ENCODE measurements at places on chromosomes 16 and 17.

DNA sequence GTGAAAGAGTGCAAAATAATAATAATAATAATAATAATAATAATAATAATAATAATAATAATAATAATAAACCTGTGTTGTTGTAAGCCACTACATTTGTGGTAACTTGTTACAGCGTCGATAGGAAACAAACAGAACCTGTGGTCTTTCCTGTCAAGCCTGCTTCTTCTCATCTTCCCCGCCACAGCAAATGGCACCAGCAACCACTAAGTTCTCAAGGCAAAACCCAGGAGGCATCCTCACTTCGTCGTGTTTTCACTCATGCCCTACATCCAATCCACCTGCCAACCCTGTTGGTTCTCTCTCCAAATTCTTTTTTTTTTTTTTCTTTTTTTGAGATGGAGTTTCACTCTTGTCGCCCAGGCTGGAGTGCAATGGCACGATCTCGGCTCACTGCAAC is 34.2 kb downstream of the ITGAE start:
- DNase-seq, result no peak

DNA sequence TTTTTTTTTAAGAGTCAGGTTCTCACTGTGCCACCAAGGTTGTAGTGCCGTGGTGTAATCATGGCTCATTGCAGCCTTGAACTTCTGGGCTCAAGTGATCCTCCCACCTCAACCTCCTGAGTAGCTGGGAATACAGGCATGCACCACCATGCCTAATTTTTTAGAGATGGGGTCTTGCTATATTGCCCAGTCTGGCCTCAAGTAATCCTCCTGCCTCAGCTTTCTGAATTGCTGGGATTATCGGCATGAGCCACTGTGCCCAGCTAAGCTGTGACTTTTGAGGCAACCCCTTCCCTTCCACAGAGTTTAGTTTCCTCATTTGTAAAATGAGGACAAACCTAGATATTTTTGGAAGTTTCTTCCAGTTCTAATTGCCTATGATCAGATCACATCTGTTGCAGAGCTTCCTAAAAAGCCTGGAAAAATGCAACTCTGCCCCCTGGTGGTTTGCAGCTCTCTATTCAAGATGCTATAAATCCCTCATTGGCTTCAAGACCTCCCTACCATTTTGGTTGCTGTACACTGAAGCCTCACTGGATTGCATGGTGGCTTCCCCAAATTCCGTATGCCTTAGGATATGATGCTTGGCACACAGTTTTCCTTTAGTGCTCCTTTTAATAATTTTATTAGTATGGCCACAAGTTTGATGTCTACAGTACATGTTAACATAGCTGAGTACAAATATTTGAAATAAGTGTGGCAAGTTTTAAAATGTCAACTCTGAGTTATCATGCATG is 19.3 kb downstream of the GDE1 start:
- no peak for DNase-seq

DNA sequence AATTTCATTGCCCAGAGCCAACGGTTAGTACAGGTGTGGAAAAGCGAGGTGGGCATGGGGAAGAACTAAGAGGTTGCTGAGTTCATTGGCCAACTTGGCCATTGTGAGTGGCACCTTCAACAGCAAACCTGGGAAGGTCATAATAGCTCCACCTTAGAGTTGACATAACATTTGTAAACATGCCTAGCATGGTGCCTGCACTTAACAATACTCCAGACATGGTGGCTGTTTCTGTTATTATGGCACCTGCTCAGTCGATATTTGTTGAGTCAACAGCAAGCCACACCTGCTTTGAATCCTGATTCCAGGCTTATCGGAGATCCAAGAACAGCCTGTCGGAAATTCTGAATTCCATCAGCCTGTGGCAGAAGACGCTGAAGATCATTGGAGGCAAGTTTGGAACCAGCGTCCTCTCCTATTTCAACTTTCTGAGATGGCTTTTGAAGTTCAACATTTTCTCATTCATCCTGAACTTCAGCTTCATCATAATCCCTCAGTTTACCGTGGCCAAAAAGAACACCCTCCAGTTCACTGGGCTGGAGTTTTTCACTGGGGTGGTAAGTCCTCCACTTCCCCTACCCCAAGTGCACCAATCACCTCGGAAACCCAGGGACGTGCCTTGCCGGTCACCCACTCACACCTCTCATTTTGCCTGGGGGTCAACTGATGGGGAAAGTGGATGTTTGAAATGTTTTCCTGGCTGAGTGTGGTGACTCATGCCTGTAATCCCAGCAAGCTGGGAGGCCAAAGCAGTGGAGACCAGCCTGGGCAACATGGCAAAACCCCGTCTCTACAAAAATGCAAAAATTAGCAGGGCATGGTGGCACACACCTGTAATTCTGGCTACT is 46.0 kb downstream of the TMC5 start:
- peak; percentile 85 for DNase-seq

- DNase-seq, result peak; percentile 41
Measured at GRCh38 chr16:22192261-22193062, 13.6 kb upstream of the EEF2K start.

- no peak for DNase-seq
Measured at GRCh38 chr17:50096092-50096491, 941 bp downstream of the PDK2 start.

- no peak for DNase-seq
Measured at GRCh38 chr17:27596096-27596495, 34.9 kb upstream of the LGALS9 start.

- DNase-seq, result no peak
Measured at GRCh38 chr16:54628796-54629625, 301.7 kb upstream of the IRX5 start.

DNA sequence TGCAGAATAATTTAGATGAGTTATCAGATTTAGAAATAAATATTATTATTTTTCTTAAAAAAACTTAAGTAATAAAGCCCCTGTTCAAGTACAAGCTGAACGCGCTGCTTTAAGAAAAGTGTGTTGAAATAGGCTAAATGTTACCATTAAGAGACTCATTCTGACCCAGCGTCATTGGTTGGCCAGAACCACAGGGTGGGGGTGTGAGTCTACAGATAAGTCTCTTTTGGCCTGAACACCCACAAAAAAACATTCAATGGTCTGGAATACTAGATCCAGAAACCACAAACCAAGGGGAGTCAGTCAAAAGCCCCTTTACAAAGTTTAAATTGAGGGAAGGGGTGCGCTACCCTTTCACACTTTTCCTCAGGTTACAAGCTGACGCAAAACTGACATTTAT is 776.1 kb downstream of the KCNJ2 start:
- no peak for DNase-seq

DNA sequence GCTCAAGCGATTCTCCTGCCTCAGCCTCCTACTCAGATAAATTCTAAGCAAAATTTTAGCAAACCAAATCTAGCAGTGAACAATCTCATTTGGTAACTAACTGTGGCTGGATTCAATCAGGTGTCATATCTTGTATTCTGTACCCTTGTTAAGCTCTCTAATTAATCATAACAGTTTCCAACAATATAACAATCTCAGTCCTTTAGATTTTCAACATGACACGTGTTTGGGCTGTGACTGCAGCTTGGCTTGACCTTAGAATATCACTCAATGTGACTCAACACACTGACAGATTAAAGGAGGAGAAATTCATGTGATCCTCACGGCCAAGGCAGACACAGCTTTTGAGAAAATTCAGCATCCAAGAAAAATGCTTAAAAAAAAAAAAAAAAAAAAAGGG is 133.6 kb downstream of the BANP start:
- no peak for DNase-seq

GRCh38 chr17:77038884-77039555 is 101.7 kb upstream of the SEC14L1 start:
- no peak for DNase-seq

GRCh38 chr16:424033-424622 is 1.3 kb upstream of the RAB11FIP3 start:
- DNase-seq, result no peak

DNA sequence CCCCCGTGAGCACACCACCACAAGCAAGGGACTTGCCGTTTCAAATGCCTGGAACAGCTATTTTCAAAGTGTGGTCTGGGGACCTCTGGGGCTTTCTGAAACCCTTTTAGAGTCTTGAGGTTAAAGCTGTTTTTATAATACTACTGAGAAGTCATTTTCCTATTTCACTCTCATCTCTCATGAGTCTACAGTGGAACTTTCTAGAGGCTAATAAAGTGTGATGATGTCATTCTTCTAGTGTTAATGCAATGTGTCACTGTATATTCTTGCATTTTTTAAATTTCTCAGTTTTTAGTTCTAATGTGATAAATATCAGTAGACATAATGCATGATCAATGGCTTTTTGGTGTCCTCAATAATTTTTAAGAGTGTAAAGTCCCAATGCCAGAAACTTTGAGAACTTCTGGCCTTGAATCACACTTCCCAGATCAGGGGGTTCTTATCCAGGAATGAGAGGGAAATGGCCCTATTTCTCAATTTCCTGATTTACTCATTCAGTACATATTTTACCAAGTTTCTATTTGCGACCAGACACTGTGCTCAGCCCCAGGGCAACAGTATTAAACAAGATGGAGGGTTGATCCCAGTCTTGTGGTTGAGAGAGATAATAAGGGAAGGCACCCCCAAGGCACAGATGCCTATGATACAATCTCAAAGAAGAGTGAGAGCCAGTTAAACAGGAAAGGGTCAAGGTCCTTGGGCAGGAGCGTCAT is 444.0 kb downstream of the HS3ST3B1 start:
- no peak for DNase-seq

DNA sequence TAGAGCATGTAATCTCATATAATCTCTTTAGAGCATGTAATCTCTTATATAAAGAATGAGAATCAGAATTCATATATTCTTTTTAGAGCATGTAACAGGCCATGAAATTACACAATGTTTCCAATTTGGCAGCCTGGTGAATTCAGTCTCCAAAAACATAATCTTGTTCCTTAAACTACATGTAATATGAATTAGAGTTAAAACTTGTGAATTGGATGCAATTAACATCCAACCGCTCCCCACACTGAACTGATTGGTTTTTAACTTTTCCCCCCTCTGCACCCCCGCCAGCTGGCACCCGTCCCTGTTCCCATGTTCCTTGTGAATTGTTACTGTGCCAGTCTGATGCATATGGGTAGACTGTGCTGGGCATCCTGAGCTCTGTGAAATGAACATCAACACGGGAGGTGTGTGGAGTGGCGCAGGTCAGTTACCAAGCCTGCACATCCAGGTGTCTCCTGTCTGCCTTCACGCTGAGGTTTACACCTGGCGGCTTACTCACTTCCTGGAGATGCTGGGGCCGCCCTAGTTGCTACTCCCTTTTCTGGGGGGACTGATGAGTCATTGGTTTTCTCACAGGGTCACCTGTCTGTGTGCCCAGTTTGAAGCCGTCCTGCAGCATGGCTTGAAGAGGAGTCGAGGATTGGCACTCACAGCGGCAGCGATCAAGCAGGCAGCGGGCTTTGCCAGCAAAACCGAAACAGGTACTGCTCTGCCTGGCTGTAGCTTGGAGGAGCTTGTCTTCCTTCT is 50.4 kb downstream of the SNX29 start:
- peak; percentile 38 for DNase-seq

- DNase-seq, result no peak
Measured at GRCh38 chr16:81661082-81661481, 118.0 kb upstream of the PLCG2 start.

DNA sequence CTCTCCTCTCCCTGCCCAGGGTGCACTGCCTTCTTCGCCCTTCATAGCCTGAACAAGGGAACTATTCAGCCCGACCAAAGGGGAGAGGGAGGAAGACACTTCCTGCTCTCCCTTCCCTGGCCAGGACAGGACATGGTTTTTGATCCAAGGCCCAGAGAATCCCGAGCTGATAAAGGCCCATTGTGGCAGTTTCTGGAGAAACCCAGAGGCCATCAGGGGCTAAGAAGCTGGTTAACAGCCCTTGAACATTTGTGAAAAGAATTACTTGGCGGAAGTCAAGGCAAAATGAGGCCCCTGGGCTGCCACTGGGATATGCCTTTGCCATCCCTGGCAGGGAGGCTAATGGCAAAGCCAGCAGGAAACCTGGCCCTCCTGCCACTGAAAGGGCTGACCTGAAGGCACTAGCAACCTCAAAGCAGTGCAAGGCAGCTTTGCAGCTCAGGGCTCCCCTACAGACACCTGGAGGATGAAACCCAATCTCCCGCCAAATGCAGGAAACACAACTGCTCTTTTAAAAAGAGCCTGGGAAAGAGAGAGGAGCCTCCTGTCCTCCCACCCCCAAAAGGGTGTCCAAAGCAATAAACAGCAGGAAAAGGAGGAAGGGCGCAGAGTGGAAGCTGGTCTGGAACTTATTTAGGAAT is 12.6 kb downstream of the PHB1 start:
- no peak for DNase-seq

DNA sequence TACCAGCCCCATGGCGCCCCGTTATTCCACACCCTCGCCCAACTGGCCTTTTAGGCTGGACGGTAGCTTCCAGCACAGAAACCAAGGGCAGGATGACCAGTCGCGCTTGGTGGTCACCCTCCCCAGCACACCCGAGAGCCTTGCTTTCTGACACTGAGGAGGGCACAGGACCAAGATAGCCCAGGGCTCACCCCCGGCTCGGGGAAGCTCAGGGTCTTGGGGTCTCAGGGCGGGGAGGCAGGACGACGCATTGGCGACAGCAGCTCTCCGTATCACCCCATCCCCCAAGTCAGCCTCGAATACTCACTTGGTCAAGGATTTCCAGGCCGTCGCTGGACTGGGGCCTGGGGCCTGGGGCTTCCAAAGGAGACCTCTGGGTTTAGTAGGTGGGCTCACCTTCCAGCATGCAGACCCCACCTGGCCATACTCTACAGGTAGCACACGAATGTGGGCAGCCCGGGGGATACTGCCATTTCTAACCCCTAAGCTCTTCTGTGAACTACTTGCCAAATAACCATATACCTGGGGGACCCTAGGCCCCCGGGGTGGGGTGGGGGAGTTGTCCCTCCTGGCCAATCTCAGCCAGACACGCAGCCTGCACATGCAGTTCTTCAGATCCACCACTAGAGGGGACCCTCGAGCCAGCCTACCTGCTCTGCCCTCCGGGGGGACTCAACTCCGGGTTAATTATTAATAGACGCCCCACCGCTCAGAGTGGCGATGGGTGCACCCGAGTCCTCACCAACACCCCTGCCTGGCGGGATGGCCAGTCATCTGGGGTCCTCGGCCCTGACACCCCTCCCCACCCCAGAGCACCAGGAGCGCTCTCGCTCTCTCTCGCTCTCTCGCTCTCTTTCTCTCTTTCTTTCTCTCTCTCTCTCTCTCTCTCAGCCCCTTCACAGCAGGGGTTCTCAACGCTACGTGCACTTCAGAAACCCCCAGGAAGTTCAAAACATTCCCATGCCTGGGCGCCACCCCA is 30.0 kb downstream of the TBC1D16 start:
- DNase-seq, result peak; percentile 22

DNA sequence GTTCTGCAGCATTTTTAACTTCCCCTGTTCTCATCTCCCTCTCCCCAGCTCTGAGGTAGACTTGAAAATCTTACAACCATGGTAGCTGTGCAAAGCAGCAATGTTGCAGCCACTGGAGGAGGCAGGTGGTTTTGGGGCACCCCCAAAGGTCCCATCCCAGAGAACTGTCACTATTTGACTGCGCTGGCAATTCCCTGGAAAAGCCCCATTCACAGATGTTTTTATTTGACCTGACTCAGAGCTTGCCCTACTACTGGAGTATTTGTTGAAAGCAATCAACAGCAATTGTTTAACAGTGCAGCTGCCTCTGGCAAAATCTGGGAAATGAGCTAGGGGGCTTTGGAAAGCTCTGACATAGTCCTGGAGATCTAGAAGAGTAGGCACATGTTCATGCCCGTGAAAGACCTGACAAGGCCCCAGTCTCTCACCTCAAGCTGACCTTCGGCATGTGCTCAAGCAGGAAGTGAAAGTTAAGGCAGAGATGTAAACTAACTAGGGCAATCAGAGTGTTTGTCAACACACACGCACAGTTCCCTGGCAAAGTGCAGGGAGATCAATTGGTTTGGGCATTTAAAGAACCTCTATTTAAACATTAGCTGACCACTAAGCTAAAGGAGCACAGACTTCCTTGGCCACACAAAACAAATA is 19.7 kb upstream of the PIK3R5 start:
- no peak for DNase-seq

Measured in NCI-H2029 treated with DMSO at 0.1 percent for 48 hours (cell line).